ENCODE measurements at places on chromosomes 6 and 20. TPM values are rescaled to one million over a fixed set of nuclear protein-coding genes. Genes with fewer than 3 reads are reported as not detected.

CAGE1 gene
- total RNA-seq, result under 0.01 TPM

MYT1 gene
- total RNA-seq, result not detected

BACH2 gene
- total RNA-seq, result under 0.01 TPM

IL17F gene
- total RNA-seq, result not detected

APOM gene
- 0.28 TPM for total RNA-seq

FAM83B gene
- total RNA-seq, result 0.28 TPM

FAM229B gene
- 33.8 TPM for total RNA-seq
